Progenitor cell of endocrine pancreas (in vitro differentiated cells): ENCODE measurements at places on chromosomes 6 and 20. TPM values are rescaled to one million over a fixed set of nuclear protein-coding genes. Genes with fewer than 3 reads are reported as not detected.

GRCh38 chr20:4569865-4570264 lies 151.8 kb upstream of the PRND start:
- no peak for DNase-seq

DNA sequence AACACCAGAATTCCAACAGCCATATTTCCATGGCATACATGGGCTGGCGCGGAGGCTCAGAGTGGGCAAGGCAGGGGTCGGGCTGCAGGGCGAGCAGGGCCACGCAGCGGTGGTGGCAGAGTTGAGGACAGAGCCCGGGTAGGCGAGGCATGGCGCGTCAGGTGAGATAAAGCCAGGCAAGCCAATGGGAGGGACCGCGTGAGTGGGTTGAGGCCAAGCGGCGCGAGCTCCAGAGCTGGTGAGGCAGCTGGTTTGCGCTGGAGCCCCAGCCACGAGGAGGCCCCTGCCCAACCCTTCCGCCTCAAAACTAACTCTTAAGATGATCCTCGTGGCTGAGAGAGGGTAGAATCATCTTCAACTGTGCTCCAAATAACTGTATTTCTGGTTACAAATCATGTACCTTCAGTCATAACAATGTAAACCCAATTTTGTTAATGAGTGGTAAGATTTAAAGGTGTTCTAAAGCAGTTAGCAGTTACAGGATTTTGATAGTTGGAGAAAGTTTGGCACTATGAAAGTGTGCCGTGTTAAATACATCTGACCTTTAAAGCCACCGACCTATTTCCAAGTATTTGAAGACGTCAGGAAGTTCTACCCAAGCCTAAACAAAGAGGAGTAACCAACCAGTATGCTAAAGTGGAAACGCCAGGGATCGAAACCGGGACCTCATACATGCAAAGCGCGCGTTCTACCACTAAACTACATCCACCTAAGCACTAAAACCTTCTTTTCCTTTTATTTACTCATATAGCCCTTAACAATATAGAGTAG lies 107.9 kb downstream of the GPX5 start:
- no peak for DNase-seq

GRCh38 chr20:4880051-4880450 lies 121.3 kb downstream of the SLC23A2 start:
- DNase-seq: no peak

GRCh38 chr6:111477481-111477938 lies 5.5 kb downstream of the REV3L start:
- DNase-seq: no peak

Gene ADGRF1
- 0.12 and 0.93 TPM in 2 replicates for total RNA-seq
